Adipocyte (in vitro differentiated cells): ENCODE measurements at places on chromosomes 5 and 9.

DNA sequence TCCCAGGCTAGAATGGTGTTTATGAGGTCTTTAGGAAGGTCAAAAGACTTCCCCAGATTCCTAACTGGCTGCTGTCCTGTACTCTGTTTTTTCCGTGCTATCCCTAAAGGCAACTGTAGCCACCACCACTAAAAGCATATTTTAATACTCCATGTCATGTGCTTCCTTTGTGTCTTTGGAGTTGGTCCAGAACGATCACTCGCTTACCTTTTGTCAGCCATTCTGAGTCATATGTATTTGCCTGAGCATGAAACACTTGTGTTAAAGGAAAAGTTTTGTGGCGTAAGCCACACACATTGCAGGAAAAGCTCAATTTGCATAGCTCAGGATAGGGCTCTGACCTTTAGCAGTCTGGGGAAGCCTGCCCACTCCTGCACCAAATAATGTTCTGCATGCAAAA is 299.6 kb downstream of the NTRK2 start:
- no peak for DNase-seq

DNA sequence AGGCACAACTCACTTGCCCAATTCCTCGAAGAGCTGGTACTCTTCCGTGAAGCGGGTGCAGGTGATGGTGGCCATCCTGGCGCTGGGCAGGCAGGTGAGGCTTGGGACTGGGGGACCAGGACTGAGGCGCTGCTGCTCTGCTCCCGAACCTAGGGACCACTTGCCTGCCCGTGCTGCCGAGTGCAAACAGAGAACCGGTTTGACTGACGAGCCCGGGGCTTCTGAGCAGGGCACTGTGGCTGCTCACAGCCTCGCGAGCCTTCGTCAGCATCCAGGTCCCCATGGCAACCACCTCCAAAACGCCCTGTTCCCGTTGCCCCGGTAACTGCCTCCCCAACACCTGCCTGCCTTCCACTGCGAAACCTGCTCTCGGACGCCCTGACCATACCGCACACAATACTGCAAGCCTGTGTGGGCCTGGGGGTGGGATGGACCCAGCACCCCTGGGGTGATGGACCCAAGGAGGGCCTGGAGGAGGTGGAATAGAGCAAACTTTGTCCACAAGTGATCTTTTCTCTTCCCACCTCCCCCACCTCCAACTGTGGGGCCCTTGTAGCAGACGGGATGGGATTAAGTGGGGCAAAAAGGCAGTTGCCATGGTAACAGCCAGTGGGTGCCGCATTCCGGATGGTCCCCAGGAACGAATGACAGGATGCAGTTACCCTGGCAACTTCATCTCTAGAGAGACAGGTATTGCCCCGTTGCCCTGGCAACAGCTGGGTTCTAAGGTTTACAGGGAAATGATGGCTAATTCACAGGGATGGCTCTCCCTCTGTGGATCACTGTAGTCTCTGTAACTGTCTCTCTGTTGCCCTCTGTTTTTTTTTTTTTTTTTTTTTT is at the start of gene CAMK2A:
CAMK2A (minus strand) TSS at position 223 of the 840 bp plus-strand sequence; CDS start at position 75, 148 bp downstream.
- no peak for DNase-seq

GRCh38 chr5:32390819-32391591 is 53.5 kb downstream of the ZFR start:
- DNase-seq, result peak; percentile 75

- no peak for DNase-seq
These were observed 14.5 kb downstream of the SH2D3C start for GRCh38 chr9:127763918-127764384.

GRCh38 chr5:58967597-58968281 is 384.9 kb downstream of the RAB3C start:
- DNase-seq, result no peak

- DNase-seq, result peak; percentile 9
These were observed at the start of gene GNA14 for GRCh38 chr9:77648234-77649108. GNA14 (minus strand) TSS chr9:77648322; CDS start chr9:77647793, 529 bp downstream.

GRCh38 chr9:124652203-124652602 is 118.9 kb downstream of the NR6A1 start:
- no peak for DNase-seq

DNA sequence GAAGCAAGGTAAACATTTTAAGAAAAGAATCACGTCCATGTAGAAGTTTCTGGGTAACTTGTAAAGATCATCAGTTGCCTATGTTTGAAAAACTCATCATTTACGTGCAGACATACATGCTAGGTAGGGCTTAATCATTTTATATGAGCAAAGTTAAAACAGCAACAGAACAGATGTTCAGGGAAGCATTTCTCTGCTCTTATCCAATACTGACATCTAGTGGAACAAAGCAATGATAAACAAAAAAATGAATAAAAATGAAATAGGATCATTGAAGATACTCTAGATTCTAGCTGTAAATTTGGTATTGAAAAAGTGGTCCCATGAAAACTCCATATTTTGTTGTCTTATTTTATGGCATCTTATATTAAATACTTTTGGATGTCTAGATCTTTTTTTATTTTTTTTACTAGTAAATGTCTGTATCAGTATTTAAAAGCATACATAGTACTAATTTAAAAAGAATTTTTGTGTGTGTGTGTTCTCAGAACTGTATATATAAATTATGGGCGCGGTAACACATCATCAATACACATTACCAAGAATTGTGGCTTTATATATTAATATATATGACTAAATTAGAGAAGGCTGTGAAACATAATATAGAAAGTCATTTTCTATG is 1050.2 kb downstream of the CDH12 start:
- DNase-seq, result peak; percentile 77

GRCh38 chr5:179905161-179905560 is 2.5 kb downstream of the TBC1D9B start:
- no peak for DNase-seq

DNA sequence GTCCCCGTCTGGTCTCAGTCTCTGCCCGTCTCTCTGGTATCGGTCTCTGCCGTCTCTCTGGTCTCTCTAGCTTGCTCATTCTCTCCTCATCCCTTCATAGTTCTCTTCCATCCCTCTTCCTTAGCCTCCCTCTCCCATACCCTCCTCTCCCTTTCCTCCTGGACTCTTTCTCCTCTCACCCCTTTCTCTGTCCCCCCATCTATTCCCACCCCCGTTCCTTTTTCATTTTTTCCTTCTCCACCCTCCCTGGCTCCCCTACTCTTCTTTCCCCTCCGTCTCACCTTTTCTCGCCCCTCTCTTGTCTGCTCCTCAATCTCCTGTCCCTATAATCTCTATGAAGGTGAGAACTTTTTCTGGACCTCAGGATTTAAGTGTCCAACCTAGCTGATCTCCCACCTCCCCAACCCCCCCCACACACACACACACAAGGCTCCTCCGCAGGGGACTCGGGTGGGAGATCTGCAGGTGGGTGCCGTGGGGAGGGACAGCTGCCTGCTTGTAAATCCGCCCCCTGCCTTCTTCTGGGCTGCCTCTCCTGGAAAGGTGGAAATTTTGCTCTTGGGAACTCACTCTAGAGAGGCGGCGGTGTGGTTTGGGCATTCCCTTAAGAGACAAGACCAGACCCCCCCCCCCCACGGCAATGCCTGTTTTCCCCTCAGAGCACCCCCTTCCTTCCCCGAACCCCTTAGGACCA is 953 bp downstream of the UBE2QL1 start:
- DNase-seq, result no peak

- no peak for DNase-seq
These were observed 11.9 kb downstream of the SPINK6 start for GRCh38 chr5:148214665-148215185.

- no peak for DNase-seq
These were observed 1.2 kb upstream of the RUSC2 start for GRCh38 chr9:35488566-35489312.

- no peak for DNase-seq
These were observed 33.1 kb downstream of the MFAP3 start for GRCh38 chr5:154071799-154072413.

DNA sequence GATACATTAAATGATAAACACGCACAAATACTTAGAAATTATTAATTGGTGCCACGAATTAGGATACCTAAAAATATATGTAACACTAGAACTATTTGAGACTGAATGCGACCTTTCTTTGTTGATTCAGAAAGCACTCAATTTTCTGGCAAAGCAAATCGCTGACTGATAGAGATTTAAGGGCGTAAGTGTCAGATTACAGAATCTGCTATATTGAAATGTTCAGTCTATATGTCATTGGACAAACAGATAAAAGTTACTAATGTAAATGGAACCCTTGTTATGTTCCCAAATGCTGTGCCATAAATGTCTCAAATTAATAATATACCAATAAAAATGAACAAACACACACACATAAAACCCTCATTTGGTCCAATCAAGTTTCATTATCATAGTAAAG is 137.9 kb downstream of the MPDZ start:
- no peak for DNase-seq

DNA sequence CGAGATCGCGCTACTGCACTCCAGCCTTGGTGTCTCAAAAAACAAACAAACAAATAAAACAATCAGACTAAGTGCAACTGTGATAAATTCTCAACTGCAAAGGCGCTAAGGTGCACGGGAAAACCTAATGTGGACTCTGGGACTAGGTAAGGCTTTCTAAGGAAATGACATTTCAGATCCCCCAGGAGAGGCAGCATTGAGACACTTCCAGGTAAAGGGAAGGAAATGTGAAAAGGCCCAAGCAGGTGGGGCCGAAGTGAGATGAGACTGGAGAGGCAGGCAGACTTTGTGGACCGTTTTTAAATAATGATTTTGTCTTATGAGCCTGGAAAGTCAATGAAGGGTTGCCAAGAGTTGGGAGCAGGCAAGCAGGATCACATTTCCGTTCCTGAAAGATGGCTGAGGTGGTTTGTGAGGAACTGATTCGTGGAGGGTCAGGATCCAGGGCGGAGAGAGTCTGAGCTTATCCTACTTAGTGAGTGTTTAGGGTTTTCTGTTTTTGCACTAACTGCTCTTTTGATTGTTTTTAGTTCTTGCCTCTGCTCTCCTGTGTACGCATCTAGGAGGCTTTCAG is 2.0 kb upstream of the APBA1 start:
- peak; percentile 15 for DNase-seq

DNA sequence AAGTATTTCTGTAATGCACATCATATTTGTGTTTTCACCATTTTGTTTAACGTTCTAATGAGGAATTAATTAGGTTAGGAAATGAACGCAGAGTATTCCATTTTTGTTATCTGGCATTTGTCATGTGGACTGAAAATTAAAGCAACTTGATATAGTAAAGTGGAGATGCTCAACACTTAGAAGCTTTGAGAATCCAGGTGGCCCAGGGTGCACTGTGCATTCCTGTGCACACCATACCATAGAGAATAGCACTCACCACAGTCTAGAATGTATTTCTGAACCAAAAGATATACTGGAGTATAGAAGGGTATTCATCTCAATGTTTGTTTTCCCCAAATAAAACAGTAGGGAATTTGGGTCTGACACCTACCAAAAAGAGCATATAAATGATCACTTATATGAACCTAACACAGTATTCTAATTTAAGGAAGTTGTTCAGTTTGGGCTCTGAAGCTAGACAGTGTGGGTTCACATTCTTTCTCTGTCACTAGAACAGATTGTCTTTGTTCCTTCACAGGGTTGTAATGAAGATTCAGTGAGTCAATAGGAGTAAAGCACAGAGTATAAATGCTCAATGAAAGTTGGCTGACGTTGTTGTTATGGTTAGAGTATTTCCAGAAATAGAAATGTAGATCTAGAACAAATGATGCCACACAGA is 125.6 kb upstream of the DMRT1 start:
- DNase-seq, result peak; percentile 53

- no peak for DNase-seq
These were observed 20.7 kb downstream of the BRD3 start for GRCh38 chr9:134046894-134047681.

DNA sequence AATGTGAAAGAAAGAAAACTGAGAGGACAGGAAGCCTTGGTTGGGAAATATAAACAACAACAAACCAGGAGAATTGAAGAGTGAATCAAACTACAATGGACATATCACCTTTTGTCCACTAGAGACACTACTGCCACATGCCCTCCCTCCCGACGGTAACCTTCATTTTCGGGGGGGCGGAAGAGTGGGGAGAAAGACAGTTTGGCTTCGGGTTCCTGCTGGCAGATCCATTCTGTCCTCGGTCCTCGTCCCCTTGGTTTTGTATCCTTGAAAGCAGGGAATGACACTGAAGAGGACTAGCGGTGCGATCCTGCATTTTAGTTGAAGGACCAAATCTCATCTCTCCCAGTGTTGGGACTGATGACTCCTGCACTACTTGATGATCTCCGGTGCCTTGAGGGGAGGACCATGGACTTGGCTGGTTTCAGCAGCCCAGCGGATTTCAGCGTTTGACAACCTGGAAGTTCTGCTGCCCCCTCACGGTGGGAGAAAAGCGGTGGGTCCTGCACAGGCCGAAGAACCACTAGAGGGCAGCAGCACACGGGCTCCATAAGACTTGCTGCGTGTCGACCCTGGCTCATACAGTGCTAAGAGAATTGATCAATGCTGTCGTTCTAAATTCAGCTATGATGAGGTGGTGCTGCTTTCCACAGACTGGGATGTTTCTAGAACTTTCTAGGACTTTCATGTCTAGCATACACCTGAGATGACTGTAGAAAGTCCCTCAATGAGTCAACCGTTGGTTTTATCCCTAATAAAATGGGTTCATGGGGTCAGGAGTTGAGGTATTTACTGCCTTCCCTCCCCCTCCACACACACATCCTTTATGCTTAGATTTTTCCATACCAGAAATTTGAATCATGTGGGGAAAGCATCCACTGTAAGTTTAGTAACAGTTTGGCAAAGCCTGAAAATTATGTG is 15.1 kb upstream of the ZNF131 start:
- DNase-seq, result peak; percentile 98

DNA sequence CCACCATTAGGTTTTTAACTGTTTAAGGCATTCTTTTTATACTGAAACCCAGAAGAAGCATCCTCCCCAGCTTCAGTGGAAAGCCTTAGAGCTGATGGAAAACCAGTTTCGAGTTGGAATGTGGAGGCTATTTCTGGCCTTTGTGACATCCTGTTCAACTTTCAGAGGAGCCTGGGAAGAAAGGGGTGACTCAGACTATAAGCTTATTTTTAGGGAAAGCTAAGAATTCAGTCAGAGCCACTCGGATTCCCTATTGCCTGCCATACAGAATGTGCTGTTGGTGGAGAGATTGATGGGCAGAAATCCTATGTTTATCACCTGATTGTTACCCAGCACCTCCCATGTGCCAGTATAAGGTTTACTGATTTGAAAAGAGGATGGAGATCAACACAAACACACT is 19.8 kb downstream of the PALM2AKAP2 start:
- peak; percentile 61 for DNase-seq

DNA sequence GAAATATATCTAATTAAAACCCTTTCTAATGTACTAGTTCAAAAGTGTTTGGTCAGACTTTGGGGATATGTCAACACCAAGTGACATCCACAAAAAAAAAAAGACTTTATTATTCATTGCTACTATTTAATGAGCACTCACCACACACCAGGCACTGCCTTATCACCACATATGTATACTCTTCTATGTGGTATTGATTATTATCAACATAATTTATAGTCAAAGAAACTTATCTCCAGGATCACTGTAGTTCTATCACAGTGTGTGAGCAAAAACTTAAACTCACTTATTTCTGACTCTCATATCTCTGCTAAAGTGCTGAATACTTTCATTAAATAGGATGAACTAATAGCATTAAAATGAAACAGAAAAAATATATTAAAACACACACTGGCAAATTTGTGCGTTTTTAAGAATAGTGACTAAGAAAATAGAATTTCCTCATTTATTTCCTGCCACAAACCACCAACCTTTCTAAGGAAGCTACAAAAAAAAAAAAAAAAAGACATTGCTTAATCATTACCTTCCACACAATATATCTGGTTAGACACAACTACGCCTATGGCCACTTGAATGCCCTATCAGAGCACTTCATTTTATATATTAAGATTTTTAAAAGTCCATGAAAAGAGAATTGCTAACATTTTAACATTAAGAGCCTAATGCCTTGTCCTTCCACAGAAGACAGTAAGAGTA is 12.8 kb downstream of the SLCO4C1 start:
- no peak for DNase-seq

- DNase-seq, result no peak
These were observed 181.0 kb upstream of the CD180 start for GRCh38 chr5:67377631-67378030.
